Natural killer cell (primary cell): ENCODE measurements at places on chromosomes 7 and 10.

- no peak for DNase-seq
Observed at GRCh38 chr7:115135146-115135545, 213.3 kb downstream of the MDFIC start.

DNA sequence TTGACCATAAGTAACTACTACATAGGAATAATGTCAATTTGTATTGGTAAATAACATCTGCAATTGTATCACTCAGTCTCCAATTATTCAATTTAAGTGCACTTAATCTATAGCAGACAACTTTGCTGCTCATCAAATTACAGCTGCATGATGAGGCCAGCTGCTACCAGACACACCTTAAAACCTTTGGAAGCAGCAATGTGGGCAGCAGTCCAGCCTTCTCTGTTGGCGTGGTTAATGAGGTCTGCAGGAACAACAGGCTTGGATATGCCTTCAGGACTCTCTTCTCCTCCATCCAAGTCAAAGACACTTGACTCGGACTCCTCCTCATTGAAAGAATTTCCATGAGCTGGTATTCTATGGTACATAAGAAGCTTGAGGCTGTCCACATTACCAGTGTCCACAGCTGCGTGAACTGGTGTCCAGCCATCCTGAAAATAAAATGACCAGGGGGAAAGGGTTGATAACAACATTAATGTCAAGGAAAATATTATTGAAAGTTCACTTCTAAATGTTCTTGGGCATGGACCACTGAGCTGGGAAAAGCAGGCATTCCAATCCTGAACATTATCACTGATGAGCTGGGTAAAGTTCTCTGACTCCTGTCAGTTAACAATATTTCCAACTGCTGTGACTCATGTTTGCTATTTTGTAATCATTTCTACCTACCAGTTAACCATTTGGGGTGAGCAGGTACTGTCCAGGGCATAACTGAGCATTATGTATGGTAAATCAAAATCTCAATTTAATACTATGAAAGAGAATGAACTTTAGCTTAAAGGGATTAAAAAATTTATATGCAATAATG is 95.7 kb downstream of the CTTNBP2 start:
- DNase-seq = no peak

DNA sequence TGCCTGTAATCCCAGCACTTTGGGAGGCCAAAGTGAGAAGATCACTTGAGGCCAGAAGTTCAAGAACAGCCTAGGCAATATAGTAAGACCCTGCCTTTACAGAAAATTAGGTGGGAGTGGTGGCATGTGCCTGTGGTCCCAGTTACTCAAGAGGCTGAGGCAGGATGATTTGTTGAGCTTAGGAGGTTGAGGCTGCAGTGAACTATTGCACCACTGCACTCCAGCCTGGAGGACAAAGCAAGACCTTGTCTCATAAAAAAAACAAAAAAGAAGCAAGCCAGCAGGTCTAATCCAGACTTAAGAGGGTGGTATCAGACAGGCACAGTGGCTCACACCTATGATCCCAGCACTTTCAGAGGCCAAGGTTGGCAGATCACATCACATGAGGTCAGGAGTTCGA is 24.5 kb upstream of the KCTD7 start:
- no peak for DNase-seq

- DNase-seq = no peak
Observed at GRCh38 chr7:40220421-40220911, 85.7 kb downstream of the SUGCT start.

- no peak for DNase-seq
Observed at GRCh38 chr10:111739125-111739873, 444.3 kb downstream of the GPAM start.

GRCh38 chr10:84097787-84098353 is 41.4 kb upstream of the GHITM start:
- no peak for DNase-seq

GRCh38 chr10:51269821-51270220 is 195.5 kb downstream of the PRKG1 start:
- no peak for DNase-seq

GRCh38 chr10:4001811-4002210 is 216.8 kb upstream of the KLF6 start:
- no peak for DNase-seq

DNA sequence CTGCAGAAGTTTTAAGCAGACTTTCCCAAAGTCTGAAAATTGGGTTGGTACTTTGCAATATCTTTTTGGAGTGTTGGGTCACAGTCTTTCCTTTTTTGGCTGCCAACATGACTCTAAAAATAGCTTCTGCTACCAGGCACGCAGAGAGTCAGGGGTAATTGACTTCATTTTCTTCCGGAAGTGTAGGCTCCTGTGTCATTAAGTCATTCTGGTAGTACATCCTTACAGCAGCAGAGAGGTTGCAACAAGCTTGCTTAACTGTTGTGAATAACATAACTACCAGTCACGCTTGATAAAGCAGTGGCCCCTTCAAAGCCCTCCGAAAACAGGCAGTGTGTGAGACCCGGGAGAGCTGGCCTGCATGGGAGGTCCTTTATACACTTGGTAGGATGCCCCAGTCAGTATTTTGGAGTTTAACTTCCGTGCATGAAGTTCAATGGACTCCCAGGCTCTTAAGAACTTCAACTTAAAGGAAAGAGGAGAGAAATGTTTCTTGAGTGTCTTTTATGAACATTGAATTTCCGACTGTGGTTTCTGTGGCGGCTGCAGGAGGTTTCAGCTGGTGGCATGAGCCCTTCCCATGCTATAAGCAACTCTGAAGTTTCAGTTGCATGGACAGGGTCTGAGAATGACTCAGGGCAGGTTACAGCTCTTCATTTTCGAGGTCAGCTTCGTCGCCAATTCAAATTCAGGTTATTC is 310.7 kb downstream of the GALNT17 start:
- DNase-seq = no peak

DNA sequence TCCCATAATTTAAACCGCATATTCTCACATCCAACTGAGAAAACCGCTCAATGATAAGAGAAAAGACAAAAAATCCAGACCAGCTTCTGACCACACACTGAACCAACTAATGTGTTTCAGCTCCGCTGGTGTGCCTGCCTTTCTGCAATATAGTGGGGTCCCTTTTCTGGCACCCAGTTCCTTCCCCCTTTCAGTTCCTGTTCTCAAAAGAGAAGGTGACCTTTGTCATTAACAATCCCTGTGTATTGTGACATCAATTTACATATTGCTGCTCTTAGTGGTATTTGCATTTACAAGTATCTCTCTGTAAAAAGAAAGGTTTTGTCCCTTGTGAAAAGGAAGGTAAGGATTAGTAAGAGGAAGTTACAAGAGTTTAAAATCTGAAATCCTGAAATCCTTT is 1.4 kb downstream of the PPP1R17 start:
- no peak for DNase-seq

GRCh38 chr7:27160145-27160545 is 3.7 kb upstream of the HOXA7 start:
- DNase-seq = peak; percentile 28

DNA sequence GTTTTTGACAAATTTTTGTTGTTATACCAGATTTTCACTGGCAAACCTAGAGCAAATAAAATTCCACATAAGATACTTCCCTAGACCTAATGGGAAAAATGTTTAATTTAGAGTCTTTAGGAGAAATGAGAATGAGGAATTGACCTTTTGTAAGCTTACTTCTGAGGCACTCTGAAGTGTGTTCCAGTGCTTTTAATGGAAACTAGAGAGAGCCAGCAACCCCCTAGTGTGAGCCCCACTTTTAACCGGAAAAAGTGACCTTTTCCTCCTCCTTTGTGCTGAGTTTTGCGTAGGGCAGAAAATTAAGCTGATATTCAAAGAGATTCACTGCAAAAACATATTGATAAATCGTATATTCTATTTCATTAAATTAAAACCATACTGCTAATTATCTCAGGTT is 5.2 kb downstream of the IKZF1 start:
- peak; percentile 36 for DNase-seq

DNA sequence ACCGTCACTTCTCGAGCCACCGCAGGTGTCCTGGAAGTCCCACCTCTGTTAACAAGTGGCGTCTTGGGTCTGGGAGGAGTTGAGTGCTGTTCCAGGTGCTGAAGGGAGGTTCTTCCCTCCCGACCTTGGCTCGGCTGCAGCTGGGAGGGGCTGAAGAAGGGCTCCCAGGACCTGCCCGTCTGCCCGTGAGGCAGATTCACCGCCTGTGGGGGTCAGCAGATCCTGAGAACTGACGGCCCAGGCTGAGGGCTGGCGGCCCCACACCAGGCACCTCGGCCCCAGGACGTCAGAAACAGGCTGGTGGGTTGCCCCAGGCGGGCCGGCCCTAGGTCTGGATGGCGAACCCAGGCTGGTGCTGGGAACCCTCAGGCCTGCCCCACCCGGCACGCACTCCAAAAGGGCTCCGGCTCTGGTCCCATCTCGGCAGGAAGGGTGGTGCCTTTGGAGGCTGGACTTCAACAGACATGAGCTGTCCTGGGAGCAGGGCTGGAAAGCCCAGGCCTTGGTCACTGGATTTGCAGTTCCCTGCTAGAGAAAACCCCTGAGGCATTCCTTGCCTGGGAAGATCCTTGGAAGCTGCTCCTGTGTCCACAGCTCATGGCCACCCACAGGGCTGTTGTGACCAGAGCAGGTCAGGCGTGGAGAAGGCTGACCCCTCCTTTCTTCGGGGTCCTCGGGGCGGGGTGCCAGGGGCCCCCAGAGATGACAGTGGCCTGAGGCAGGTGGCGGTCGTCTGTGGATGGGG is 42.6 kb upstream of the CFAP46 start:
- no peak for DNase-seq

- no peak for DNase-seq
Observed at GRCh38 chr7:82633592-82633991, 190.0 kb upstream of the CACNA2D1 start.

GRCh38 chr10:51834548-51834947 is 135.2 kb upstream of the CSTF2T start:
- no peak for DNase-seq

DNA sequence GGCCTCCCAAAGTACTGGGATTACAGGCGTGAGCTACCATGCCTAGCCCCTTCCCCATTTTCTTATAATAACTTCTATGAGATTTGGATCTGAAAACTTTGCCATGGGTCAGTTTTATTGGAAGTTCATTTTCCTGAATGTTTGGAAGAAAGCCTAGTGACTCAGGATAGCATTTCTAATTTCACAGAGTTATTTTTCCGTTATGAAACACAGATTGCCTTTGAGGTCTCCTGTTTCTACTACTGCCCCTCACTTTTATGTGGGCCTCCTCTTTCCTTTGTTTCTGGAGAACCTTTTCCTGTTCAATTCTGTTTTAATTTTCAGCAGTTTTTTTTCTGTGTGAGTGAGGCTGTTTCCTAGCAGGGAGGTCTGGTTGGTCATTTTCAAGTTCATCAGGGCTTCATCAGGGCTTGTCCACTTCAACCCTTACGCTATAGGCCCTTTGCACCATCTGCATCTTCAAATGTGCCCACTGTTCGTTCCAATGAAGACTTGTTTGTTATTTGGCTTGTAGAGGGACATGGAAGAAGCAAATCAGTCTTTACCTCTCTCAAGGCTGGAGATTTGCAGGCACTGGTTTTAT is 58.7 kb downstream of the BMPR1A start:
- no peak for DNase-seq

GRCh38 chr10:11823122-11823988 is at the start of gene PROSER2:
Gene PROSER2 (plus strand): TSS chr10:11823356. CDS start chr10:11852078, 28,722 bp downstream.
- DNase-seq = no peak

GRCh38 chr10:43683451-43684291 is 35.0 kb upstream of the ZNF32 start:
- DNase-seq = no peak

- peak; percentile 59 for DNase-seq
Observed at GRCh38 chr7:39951226-39952194, 1.5 kb downstream of the CDK13 start.

GRCh38 chr10:60955316-60955715 is 11.3 kb upstream of the RHOBTB1 start:
- DNase-seq = no peak

GRCh38 chr7:74312418-74313028 is 23.3 kb downstream of the CLIP2 start:
- DNase-seq = no peak

GRCh38 chr10:36573246-36573645 is 552.2 kb upstream of the ANKRD30A start:
- no peak for DNase-seq

- DNase-seq = no peak
Observed at GRCh38 chr10:123888751-123889150, 2.9 kb downstream of the CPXM2 start.

DNA sequence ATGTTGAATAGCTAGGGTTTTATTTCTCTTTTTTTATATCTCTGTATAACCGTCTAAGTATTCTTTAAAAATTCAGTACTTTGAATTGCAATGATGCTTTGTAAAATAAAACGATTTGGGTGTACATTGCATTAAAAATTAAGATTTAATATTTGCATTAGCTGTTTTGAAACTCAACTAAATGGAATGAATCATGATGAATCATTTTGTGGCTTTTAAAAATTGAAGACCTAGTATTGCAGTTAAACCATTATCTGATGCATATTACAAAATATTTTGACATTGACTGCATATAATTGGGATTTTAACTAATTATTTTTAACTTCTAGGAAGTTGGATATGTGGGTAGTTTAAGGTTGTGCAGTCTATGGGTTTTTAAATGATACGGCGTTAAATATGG is 314.0 kb downstream of the CDK14 start:
- no peak for DNase-seq

- no peak for DNase-seq
Observed at GRCh38 chr7:111392294-111392693, 170.0 kb downstream of the IMMP2L start.

DNA sequence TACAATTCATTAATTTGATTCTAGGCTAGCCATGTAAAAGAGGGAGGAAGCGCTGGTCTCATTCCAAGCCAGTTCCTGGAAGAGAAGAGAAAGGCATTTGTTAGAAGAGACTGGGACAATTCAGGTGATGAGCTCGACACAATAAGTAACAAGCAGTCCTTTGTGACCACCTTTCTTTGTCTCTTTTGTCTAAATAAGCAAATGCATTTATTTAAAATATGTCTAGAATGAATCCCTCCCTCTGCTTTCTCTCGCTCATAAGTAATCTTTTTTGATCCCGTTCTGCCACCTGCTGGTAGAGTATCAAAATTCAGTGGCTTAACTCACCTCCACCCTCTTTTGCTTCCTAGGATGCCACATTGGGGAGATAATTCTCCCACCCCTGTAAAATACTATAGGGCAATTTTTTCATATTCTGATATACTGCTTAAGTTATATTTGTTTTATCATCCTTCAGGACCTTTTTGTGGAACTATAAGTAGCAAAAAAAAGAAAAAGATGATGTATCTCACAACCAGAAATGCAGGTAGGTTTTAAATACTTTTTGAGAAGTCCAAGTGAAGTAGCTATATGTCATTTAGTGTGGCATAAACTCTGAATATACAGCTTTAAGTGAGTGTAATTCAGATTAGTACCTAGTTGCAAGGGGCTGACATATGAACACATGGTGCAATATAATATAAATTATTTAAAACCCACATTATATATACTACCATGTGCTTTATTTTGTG is 91.5 kb downstream of the GSDME start:
- peak; percentile 72 for DNase-seq

DNA sequence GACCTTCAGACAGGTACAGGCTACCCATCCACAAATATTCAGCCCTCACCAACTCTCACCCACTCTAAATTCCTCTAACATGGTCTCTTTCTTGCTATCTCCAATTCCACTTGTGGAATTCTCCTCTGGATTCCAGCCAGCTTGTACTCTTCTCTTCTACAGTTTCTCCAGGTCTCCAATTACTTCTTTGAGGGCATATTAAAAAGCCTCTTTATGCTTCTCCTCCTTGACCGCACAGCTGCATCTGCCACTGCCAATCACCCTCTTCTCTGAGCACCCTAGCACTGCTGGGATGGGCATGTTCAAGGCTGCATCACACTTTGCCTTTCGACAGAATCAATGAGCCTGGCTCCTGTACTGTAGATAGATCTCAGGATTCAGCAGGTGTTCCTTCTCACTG is 101.5 kb upstream of the ANKRD1 start:
- no peak for DNase-seq

- DNase-seq = no peak
Observed at GRCh38 chr10:73843261-73843660, 31.1 kb downstream of the CAMK2G start.
